ENCODE measurements at places on chromosomes 1 and 21. TPM values are rescaled to one million over a fixed set of nuclear protein-coding genes. Genes with fewer than 3 reads are reported as not detected.

The RGS8 gene
- total RNA-seq = not detected

The NUDT4B gene
- 1.2 TPM for total RNA-seq

The SHE gene
- total RNA-seq = 0.10 TPM

The SYDE2 gene
- 1.2 TPM for total RNA-seq

The ABCD3 gene
- total RNA-seq = 26.0 TPM

The HSPB7 gene
- total RNA-seq = not detected

The PFDN2 gene
- 109 TPM for total RNA-seq

The CREB3L4 gene
- 9.3 TPM for total RNA-seq

The OR2M3 gene
- not detected for total RNA-seq

The GNG12 gene
- total RNA-seq = 61.0 TPM

The SMIM1 gene
- 0.70 TPM for total RNA-seq

The CD1E gene
- total RNA-seq = not detected

The TDRD5 gene
- total RNA-seq = 0.05 TPM

The PSMG1 gene
- total RNA-seq = 73.7 TPM

The CCDC185 gene
- total RNA-seq = not detected
